ENCODE measurements at places on chromosomes 5 and 9.

DNA sequence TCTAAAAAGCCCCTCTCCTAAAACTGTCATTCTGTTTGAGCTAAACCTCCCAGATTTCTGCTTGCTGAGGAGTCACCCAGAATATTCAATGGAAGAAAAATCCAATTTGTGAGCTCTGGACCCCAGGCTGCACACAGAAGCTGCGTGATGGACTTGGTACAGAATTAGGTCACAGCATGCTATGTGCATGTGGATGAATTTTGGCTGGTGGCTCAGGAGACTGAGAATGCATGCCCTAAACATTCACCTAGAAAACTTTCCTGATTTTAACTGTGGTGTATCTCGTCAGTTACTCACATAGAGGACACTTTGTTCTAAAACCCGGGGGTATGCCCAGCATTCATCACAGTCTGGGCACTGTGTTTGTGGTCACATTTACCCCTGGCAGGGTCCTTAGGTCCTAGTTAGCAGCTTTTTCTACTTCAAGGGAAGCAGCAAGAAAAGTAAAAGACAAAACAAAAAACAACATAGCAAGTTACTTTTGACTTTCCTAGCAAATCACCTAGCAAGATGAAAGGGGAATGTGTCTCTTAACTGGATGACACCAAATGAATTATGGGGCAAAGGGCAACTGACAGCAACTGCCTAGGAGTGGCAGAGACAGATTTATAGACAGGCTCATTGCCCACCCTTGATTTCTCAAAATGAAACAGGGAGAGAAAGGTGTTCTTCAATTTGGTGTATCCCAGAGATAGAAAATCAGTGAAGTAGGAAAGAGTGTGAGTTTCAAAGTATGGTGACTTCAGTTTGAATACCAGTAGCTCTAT is 8.3 kb upstream of the SHROOM1 start:
- DNase-seq, result no peak

DNA sequence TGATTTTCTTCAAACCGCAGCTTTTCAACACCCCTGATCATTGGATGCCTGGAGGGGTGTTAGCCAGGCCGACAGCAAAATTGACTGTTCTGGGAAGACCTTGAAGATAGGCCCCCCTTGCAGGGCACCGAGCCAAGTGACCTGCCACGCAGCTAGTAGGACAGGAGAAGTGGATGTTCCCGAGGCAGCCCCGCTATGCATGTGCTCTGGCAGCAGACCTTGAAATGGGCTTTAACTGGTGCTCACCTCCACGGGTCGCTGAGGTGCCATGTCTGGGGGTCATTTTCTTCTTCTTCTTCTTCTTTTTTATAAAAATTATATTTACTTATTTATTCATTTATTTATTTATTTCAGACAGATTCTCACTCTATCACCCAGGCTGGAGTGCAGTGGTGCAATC is 12.6 kb downstream of the FGF18 start:
- no peak for DNase-seq

DNA sequence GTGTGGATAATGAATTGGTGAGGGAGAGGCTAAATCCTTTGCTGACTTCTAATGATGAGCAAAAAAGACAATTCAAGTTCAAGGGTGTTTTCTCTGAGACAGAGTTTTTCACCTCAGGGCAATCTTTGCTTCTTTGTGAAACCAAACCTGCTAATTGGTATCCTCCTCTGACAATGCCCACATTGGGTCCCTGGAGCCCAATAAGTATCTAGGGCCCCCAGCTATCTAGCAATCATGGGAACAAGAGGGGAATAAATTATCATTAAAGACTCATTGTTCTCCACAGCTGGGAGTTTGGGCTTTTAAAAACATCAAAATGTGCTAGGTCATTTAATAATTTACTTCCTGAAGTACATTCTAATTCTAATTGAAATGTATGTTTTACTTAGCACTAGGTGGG is 227.3 kb downstream of the TMEM167A start:
- DNase-seq, result no peak

DNA sequence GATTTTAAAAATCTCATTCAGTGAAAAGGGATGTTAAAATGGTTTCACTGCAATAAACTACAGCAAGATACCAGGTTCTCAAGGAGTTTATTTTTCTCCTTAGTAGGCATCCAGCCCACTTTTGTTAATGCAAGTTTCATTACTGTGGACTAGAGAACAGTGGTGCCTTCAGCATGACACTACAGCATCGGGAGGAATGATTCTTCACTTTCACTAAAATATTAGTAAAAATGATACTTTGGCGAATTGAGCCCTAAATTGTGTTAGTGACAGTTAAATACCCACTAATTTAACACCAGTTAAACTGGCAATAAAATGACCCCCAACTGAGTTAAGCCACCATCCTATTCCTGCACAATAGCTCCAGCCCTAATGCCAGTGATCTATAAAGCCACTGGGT is 152.2 kb upstream of the MPDZ start:
- DNase-seq, result no peak

DNA sequence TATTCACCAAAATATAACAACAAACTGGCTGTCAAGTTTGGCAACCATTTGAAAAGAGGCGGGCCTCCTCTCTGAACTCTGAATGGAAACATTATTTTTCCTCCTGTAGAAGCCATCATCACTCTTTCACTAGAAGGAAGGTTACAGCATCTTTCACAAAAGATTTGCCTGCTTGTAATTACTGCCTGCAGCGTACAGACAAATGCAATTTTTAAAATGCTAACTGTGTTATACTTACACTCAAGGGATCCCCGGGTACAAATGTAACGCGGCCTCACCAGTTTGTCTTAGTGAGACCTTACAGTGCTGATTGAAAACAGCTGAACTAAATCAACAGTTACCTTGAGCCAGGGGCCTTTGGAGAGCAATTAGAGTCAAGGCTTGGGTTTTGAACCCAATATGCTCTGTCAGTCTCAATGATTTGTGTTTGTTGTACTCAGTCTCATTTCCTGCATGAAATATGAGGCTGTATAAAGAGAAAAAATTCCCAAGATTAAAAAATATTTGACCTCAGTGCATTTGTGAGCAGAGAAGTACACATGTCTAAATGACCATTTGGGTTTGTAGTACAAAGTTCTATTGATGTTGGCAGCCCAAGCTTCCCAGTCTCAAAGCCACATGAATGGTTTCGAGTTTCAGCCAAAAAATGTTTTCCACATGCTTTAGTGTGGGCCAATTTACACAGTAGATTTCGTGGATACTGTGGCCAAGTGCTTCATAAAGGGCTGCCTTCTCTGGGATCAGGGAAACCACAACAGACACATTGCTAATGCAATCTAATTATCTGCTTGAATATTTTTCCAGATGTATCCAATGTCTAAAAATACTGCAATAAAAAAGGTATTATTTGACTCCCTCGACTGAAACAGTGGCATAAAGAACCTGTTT is 500.0 kb downstream of the SPATA31D1 start:
- DNase-seq, result no peak

DNA sequence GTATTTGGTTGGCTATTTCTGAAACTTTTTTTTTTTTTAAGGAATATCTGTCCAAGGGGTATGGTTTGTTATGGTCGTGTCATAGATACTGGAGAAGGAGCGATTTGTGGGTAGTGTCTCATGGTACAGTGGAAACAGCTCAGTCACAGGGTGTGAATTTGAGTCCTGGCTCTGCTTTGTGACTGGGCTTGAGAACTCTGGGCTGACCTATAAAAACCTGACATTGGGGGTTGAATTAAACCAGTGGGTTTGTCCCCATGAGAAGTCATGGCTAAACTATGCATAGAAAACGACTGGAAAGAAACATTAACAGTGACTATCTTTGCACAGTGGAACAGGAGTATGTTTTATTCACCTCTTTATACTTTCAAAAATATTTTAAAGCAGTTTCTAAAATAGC is 54.7 kb downstream of the MACROH2A1 start:
- no peak for DNase-seq

DNA sequence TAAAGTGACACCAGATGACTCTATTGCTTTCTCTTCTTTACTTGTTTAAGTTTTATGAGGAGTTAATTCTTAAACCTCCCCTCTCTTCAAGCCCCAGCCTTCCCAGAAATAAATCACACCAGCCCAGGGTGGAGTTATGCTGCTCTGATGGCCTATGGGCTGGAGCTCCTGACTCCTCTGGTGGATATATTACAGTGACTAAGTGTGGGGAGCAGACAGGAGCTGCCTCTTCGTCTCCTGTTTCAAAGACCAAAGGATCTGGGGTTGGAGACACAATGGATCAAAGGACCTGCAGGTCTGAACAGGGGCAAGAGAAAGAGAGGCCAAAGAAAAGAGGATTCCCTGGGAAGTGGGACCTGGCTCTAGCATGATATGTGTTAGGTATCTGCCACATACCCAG is 312.0 kb upstream of the MSX2 start:
- no peak for DNase-seq

DNA sequence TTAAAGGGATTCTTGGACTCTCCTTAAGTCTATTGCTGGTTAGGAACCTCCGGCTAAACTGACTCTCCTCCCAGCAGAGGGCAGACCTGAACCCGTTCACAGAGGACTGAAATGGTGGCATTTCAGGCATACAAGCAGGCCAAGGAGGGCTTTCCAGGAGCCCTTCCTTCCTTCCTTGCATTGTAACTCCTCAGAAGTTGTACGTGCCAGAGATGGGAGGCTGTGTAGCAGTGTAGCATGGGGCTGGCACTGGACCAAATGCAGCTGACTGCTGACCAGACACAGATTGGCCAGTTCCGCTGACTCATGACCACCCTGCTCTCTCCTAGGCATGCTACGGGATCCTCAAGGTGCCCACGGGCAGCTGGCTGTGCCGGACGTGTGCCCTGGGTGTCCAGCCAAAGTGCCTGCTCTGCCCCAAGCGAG is 36.4 kb downstream of the JADE2 start:
- no peak for DNase-seq

DNA sequence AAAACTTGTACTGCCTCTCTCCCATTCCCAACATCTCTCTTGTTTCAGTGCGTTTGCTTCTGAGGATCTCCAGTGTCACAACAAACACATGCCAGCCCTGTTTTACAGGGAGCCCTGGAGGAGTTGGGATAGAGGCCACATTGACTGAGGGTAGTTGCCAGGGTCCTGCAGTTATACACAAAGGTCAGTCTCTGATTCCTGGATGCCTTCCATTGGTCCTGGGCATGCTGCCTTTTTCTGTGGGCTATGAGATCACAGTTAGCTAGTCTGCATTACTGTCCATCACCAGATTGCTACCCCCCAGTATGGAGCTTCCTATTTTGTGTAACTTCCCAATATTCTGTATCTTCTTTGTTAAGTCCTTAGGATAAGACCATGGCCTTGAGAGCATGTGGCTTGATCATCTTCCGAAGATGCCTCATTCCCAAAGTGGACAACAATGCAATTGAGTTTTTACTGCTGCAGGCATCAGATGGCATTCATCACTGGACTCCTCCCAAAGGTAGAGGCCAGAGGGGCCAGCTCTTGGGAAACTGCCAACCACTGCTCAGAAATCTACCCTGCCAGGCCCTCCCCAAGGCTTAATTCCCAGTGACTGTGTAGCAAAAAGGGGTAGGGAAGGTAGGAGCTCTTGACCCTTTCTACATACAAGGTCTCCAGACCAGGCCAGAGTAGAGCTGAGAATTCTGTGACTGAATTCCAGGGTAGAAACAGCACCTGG is 9.5 kb downstream of the NUDT2 start:
- no peak for DNase-seq

- DNase-seq, result no peak
Measured at GRCh38 chr5:28165096-28165495, 1126.7 kb upstream of the CDH9 start.

GRCh38 chr9:99497641-99498040 is 275.6 kb downstream of the SEC61B start:
- DNase-seq, result no peak

- no peak for DNase-seq
Measured at GRCh38 chr5:53997736-53998627, 312.4 kb downstream of the ARL15 start.

DNA sequence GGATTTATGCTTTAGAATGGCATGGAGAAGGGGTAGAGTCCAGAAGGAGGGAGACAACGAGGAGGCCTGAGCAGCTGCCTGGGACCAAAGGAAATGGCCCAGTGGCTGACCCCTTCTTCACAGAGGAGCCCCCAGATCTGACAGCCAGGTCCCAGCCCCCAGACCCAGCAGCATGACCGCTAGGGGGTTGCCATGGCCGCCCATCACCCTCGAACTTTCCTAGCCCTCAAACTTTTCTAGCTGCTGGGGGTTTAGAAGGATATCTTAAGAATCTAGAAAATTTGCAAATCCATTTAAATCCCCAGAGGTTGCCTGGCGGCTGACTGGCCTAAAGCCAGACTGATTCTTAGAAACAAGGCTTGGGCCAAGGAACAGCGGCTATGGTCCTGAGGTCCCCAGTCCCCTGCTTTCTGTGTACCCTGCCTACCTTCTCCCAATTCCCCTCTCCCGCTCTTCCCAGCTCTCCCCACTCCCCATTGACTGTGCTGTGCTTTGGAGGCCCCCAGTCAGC is 972 bp downstream of the PDGFRB start:
- DNase-seq, result no peak

GRCh38 chr5:95958310-95959014 is 3.2 kb downstream of the ELL2 start:
- DNase-seq, result no peak

GRCh38 chr9:114779352-114779845 is 26.4 kb downstream of the TNFSF15 start:
- DNase-seq, result no peak

DNA sequence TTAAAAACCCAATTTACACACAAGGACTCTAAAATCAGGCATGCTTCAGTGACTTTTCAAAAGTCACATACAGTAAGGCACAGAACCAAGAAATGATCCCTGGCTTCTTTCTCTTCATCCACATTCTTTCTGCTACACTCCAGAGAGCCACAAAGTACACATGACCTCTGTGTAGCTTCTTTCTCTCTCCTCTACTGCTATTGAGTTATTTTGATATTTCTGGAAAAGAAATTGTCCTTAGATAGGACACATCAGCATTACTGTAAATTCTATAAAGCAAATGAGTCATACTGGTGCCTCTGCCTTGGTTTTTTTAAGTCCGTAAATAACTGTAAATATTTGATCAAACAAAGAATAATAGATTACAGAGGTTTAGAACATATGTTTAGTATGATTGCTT is 96.3 kb downstream of the KIAA0825 start:
- no peak for DNase-seq

DNA sequence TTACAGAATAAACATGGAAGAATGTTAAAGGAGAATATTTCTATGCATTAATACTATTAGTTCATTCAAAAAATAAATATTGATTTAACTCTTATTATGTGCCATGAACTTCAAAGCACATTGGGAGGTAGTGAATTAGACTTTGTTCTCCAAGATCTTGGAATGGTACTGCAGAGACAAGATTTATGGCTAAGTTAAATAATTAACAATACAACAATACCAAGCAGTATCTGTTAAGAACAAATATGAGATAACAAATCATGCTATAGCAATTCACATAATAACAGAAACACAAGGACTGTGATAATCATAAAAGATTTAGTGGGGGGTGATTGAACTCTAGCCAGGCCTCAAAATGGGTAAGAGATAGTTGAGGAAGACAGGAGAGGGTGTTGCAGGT is 11.6 kb downstream of the NMUR2 start:
- no peak for DNase-seq
